ENCODE measurements at places on chromosomes 1 and 21.
A peak's percentile ranks its signal among the peaks of the same experiment; 100 is the strongest.

GRCh38 chr1:234125283-234125682 is 220.8 kb downstream of the SLC35F3 start:
- no peak for DNase-seq

DNA sequence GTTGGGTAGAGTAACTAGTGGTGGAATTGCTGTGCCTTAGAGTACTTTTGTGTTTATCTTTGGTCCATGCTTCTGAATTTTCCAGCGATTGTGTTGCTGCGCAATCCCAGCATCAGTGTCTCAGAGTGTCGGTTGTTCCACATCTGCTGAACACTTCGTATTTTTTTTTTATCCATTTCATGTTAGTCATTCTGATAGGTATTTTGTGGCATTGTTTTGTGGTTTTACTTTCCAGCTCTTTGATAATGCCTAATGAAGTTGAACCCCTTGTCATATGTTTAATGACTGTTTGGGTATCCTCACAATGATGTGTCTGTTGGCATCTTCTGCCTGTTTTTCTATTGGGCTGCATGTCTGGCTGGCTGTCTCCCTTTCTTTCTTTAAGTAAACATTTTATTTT is 13.6 kb downstream of the TUFT1 start:
- DNase-seq = no peak

DNA sequence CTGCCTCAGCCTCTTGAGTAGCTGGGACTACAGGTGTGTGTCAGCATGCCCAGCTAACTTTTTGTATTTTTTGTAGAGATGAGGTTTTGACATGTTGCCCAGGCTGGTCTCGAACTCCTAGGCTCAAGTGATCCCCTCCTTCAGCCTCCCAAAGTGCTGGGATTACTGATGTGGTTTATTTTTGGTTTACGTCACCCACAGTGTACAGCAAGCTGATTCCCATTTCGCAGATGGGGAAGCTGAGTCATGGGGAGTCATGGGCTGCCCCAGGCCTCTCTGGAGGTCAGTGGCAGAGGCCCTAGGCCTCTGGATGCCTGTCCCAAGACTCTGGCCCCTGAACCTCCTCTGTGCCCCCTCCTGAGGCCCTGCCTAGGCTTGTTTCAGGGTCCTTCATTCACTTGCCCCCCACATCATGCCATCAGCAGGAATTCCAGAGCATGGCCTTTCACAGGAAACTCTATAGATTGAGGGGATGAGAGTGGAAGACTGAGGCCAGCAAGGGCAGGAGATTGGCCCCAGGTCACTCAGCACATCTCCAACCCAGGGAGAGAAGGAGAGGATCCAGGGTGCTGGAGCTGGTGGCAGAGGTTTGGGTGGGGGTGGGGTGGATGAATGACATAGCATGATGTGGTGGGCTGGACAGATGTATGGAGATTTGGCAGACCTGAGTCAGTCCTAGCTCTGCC is 266.0 kb downstream of the PTPRU start:
- no peak for DNase-seq

- peak; percentile 74 for DNase-seq
Observed at GRCh38 chr1:54220004-54220811, 20.2 kb downstream of the MRPL37 start.

DNA sequence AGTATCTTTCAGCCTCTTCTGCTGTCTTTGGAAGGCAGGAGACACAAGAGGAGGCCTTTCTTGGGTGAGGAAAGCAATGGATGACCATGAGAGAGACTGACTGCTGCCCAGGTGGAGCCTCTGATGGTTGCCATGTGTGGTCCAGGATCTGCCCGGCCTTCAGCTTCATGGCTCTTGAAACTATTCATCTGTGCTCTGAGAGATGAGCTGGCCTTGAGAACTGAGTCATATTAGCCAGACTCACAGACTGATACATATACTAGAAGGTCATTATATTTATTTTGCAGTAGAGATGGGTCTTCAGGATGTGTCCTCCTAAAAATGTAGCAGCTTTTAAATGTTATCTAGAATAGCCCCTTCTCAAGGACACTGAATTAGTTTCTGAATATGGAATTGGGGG is 33.7 kb downstream of the PTGFRN start:
- no peak for DNase-seq

DNA sequence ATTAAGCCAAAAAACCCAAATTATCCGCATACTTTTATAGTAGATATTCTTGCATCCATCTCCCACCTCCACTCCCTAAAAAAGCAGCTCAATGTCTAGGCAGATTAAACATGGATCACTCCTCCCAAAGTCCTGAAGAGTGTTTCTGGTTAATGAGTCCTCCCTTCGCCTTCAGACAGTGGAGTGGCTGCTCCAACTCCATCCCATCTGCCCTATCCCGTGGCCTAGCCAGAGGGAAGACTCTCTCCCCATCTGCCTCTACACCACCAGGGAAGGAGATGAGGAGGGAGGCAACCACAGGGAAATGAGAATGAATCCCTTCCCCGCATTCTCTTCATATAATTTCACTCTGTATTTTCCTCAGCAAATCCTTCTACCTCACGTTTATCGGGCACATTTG is 103.8 kb downstream of the SLC45A1 start:
- no peak for DNase-seq

GRCh38 chr1:242854466-242854865 is 330.0 kb upstream of the PLD5 start:
- DNase-seq = no peak

GRCh38 chr1:9746211-9746610 is 77.6 kb downstream of the CLSTN1 start:
- no peak for DNase-seq

- peak; percentile 49 for DNase-seq
Observed at GRCh38 chr21:45556645-45557615, 14.7 kb upstream of the SLC19A1 start.

DNA sequence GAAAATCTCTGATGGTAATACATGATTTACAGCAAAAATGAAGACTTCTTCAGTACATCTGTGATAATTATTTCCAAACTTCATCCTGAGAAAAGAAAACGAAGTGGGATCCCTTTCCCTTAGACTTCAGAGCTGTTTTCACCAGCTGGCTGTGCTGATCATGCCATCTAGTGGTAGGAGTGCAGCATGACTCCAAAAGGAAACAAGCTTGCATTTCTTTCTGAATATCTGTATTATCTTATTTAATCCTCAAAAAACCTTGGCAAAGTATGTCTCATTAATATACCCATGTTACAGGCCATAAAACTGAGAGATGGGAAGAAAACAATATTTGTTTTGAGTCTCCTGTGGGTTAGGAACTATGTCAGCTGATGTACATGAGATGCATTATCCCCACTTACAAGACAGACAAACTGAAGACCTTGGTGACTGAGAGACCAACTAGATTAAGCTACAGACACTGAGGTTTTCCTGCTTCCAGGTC is 9.8 kb upstream of the GJA8 start:
- DNase-seq = no peak

GRCh38 chr1:232484856-232485255 is 145.1 kb downstream of the SIPA1L2 start:
- no peak for DNase-seq

DNA sequence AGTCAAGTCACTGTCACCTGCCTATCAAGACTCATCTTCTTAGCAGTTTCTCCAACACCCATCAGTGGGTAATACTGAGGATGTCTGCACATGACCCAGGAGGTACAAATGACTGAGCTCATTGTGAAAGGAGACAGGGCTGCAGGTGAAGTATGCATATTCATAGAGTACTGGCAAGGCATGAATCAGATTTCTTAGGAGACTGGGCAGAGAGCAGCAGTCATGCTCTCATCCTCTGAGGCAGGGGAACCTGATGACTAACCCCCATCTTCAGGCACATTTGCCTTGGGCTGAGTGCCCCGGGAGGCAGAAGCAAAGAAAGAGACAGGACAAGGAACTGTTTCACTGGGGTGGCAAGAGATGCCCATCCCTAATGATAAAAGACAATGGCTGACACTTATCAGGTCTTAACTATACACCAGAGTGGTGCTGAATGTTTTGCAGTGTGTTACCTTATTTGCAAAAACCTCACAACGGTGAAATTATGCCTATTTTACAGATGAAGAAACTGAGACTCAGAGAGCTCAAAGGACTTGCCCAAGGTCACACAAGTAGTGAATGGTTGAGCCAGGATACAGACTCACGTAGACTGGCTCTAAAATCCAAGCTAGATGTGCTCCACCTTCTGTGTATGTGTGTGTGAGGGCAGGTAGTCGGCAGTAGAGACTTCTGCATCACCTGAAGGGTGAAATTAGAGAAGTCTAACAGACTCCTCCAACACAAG is 9.2 kb upstream of the GRHL3 start:
- DNase-seq = no peak

GRCh38 chr1:19057784-19058475 is 101.5 kb upstream of the IFFO2 start:
- no peak for DNase-seq

DNA sequence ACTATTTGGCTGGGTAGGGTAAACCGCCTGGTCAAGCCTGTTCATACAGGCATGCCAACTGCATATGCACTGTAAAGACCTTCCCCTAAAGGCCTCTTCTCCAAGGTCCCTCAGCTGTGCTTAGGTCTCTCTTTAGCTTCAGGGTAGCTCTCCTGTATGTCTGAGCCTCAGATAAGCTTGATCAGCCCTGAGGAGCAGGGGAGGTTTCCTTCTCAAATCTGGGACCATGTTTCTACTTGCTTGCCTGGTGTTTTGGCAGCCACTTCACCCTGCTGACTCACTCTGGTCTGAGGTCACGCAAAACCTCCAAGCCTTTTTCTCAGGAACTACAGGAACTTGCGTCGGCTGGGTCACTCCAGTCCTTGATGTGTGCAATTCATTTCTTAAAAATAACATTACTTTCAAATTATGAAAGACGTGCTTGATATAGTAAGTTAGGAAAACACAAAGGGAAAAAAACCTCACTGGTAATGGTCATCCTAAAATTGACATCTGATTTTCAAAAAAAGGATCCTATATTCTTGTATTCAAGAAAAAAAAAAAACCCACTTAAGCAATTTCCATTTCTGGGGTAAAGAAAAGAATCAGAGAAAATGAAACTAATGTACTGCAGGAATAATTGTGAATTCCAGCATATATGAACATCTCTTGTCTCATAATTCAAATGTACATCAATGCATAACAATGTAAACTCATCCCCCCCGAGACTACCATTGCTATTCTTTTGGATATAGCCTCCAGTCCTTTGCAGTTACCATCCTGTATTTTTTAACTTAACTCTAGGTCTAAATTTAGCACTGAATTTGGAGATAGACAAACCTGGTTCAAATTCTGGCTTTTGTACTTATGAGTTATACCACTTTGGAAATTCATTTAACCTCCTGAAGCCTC is 24.8 kb upstream of the RNF19B start:
- peak; percentile 90 for DNase-seq

DNA sequence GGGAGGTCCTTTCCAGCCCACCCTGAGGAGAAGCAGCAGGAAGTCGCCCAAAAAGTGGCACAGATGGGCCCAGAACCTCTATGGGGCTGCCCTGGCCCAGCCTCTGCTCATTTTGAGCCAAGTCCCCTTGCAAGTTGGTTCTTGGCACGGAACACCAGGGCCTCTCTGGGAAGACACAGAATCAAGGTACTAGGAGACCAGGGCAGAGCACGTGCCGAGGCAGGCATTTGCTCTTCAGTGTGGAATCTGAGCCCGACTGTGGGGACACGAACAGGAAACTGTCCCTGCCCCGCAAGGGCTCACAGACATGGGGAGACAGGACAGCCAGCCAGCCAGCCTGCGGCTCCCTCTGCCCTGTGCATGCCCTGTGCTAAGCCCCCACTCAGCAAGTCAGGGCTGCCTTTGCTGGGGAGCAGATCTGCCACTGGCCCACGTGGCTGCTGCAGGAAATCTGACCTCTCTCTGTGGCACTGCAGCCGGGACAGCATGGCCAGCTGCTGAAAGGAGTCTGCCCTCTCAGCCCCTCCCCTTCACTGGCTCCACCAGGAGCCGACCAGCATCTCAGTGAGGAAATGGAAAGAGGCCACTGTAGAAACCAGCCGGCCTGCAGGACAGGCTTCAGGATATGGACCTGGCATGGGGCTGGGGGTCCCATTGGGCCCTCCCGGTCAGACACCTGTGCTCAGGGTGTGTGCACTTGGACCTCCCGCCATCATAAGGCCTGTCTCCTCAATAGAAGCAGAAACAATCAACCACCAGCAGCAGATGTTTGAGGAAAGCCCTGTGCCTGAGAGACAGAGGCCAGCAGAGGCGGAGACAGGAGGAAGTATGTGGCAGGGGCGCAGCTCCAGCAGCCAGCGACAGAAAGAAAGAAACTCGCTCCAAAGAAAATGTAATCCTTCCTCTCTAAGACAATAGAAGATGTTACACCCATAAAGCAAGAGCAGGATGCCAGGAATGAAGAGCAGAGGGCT is 3.7 kb downstream of the ARHGEF16 start:
- peak; percentile 38 for DNase-seq

DNA sequence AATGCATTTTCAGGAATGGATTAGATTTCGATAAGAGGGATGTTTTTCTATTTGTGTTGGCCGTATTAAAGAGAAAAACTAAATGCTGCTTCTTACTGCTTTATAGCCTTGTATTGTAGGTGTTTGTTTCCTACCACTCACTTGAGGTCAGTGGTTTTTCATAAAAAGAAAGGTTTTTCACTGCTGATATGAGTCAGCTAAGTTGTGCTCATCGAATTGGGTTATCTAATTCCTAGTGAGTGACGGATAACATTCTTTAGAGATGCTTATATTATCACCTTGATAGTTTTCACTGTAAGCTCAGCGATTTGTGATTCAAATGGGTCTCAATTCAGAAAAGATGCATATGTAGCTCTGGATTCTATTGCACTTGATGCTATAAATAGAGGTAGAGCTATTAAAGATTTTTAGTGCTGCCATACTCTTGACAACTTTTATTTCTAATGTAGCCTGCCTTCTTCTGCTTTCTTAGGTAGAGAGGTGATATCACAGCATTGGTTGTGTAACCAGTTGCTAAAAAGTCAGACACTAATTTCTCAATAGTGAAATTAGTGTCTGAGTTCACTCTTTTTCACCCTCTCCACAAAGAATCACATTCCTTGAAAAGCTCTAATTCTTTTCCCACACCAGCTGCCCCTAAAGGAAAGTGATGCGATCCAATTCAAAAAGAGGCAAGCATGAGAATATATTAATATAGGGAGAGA is 180.0 kb downstream of the RASAL2 start:
- DNase-seq = no peak

- DNase-seq = no peak
Observed at GRCh38 chr1:242043165-242043564, 44.3 kb upstream of the MAP1LC3C start.

- DNase-seq = no peak
Observed at GRCh38 chr1:35727434-35728040, 8.9 kb upstream of the C1orf216 start.

DNA sequence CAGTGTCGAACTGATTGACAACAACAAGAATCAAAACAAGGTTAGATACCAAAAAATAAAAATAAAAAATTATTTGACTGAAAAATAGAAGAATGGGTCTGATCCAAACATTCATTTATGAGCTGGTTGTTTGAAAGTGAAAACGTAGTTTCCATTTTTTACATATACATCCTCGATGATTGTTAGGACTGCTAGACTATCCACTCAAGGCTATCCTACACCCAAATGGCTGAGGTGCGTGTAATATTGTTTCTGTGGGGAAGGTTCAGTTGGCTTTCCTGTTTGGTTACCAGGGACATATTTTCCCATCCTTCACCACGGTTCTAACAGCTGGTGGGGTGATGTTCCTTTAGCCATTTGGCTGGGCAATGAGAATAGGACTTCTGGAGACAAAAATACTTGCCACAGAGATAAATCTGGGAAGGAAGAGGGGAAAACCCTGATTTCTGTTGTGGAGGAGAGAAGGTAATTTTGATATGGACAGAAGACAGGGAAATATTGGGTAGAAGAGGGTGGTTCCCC is 66.3 kb downstream of the MAP3K7CL start:
- DNase-seq = no peak
